ENCODE measurements at places on chromosomes 6 and 20. TPM values are rescaled to one million over a fixed set of nuclear protein-coding genes. Genes with fewer than 3 reads are reported as not detected.

SLC22A3 gene
- total RNA-seq: 0.80 TPM

GRCh38 chr6:166743406-166744222 lies 116.6 kb upstream of the RPS6KA2 start:
- no peak for DNase-seq

- peak; percentile 86 for DNase-seq
These were observed 864.2 kb downstream of the KIF16B start for GRCh38 chr20:15708984-15709598.

DNA sequence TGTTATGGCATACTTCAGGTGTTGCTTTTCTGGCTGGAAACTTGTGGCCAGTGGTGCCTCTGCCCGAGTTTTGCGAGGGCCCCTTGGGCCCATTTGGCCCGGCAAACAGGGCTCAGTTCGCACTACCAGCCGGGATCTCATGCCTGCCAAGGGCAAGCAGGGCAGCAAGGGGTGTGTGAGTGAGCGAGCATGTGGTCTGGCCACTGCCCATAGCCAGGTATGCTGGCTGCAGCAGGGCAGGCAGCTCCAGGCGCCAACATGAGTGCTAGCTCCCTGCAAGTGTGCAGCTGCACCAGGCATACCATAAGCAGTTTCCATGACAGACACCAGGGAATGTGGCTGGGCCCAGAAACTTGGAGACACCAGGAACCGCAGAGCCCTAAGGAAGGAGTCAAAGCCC lies 389.5 kb downstream of the NKAIN2 start:
- peak; percentile 59 for DNase-seq

GRCh38 chr6:144148886-144149285 lies 1.4 kb upstream of the STX11 start:
- no peak for DNase-seq
